Left kidney (tissue), 8 donors: ENCODE measurements at places on chromosomes 7 and 10. TPM values are rescaled to one million over a fixed set of nuclear protein-coding genes. Genes with fewer than 3 reads are reported as not detected.
A peak's percentile ranks its signal among the peaks of the same experiment; 100 is the strongest.

- DNase-seq, result no peak
Observed at GRCh38 chr7:137886746-137887145, 40.0 kb upstream of the DGKI start.

Gene SLC16A9
- 43.4 TPM for polyA plus RNA-seq

Gene CYP2E1
- polyA plus RNA-seq, result 2.8 TPM

Gene SLC18A3
- polyA plus RNA-seq, result not detected

DNA sequence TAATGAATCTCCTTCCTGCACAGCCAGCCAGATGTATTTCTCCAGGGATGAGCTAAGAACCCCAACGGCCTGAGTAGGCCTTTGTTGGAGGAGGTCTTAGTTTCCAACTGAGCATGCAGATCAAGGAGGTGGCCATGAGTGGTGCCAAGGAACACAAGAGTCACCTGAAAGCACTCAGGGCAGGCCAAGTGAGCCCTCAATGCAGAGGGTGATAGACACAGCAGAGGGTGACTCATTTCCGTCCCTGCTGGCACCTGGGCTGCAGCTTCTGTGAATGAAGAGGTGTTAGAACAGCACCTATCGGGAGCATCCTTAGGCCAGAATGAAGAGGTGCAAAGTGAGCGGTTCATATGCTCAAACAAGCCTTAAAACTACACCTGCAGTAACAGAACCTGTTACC lies 211.8 kb downstream of the FRMD4A start:
- no peak for DNase-seq

Gene C10orf90
- 0.45 TPM for polyA plus RNA-seq

GRCh38 chr7:95095966-95096540 lies 188.7 kb downstream of the PPP1R9A start:
- no peak for DNase-seq

- no peak for DNase-seq
Observed at GRCh38 chr7:100602889-100603725, 944 bp downstream of the PCOLCE start.

DNA sequence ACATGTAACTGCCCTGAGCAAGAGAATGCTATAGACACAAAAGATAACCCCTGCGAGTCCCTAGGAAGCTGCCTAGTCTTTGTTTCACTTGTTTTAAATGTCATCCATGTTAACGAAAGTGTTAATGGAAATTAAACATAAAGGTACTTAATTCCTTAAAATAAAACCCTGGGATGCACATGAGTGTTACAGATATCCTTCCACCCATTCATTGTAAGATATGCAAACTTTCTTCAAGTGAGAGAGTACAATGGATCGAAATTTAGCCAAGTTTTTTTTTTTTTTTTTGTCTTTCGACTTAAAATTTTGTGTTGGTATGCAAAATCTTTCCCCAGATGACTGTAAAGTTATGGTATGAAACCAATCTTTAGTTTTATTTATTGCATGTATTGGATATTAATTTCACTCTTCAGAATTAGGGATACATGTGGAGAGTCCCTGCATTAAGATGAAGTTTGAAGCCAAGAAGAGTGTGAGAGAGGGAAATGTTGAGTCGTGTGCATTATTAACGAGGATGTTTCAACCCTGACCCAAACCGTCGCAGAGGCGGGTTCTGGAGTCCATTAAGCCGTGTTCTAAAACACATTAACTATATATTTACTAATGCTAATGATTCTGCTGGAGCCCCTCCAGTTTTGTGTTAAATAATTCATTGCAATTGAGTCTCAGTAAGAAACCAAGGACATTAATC lies 1.6 kb downstream of the CDK14 start:
- DNase-seq, result peak; percentile 33

GRCh38 chr7:3310884-3311283 lies 9.8 kb downstream of the SDK1 start:
- DNase-seq, result no peak

DNA sequence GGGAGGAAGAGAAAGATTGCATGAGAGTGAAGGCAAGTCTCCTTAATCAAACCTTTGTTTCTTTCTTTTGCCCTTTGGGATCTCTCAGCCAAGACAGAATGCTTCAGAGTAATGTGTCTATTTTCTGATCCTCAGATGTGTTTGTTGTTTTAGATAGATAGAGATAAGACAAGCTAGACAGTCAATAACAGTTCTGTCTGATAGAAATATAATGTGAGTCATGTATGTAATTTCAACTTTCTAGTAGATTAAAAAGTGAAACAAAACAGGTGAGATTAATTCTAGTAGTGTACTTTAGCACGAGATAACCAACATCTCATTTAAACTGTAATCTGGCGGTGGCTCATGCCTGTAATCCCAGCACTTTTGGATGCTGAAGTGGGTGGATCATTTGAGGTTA lies 159.2 kb downstream of the GATA3 start:
- no peak for DNase-seq

DNA sequence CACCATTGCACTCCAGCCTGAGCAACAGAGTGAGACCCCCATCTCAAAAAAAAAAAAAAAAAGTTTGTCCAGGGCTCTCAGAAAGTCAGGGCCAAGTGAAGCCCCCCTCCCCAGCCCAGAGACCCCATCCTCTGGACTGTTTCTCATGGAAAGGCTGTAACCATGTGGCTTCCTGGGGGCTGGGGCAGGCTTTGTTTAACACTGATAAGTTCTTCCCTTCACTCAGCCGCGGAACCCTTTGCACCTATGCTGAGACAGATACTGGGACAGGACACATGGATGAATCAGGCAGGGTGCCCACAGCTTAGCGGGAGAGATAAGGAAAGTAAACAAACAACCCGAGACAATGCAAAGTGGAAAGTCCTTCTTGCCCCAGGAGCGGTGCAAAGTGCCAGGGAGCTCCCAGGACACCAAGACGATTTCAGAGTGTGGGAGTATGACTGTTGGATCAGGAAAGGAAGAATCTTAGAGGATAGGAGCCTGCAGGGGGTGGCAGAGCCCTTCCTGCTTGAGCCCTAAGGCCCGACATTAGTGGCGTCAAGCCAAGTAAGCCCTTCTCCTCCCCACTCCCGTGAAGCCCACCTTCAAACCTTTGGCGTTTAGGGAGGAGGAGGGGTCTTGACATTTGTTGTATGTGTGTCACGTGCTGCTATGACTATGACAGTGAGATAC lies 11.6 kb downstream of the MLXIPL start:
- DNase-seq, result no peak

GRCh38 chr7:102234131-102234530 lies 52.5 kb upstream of the SH2B2 start:
- no peak for DNase-seq

DNA sequence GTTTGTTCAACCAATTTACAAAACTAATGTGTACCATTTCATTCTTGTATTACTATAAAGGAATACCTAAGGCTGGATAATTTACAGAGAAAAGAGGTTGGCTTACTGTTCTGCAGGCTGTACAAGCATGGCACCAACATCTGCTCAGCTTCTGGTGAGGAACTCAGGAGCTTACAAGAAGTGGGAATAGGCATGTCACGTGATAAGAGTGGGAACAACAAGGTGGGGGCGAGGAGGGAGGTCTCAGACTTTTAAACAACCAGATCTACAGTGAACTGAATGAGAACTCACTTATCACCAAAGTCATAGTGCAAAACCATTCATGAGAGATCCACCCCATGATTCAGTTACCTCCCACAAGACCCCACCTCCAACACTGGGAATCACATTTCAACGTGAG lies 1178.0 kb downstream of the REEP3 start:
- no peak for DNase-seq

DNA sequence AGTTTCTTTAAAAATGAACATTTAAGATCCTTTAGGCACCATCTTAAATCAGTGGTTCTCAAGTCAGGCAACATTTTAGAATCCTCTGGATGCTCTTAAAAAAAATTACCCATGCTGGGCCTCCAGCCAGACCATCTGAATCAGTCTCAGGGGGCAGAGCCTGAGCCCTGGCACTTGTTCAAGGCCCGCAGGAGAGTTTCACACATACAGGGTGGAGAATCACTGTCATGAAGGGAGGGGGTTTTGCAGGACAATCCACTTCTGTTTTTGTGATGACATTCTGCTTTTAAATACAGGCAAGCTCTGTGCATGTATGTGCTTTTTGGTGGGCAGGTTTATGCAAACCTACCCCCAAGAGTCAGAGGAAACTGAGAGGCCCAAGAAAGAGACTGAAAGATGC lies 268.6 kb downstream of the SEC23IP start:
- no peak for DNase-seq
